ENCODE measurements at places on chromosomes 1 and 21. TPM values are rescaled to one million over a fixed set of nuclear protein-coding genes. Genes with fewer than 3 reads are reported as not detected.
A peak's percentile ranks its signal among the peaks of the same experiment; 100 is the strongest.

DNA sequence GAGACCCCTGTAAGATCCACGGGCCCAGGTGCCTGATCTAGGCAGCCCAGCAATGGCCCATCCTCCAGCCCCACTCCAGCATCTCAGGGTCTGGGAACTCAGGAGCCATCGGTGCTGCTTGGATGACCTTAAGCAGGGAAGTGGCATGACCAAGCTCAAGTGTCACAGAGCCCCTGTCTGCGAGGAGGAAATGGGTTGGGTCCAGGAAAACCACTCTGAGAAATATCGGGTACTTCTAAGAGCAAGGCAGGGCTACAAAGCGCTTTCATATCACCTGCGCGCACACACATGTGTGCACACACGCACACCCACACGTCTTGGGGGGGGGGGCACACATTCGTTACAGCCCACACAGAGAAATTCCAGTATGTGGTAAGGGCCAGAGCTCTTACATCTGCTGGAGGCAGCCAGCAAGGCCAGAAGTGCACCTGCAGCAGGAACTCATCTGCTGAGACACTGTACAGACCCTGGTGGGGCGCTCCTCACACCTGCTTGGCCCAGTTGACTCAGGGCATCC lies 32.6 kb upstream of the SPOCD1 start:
- no peak for DNase-seq

GRCh38 chr1:115302390-115302961 lies 35.6 kb downstream of the NGF start:
- no peak for DNase-seq

- DNase-seq = no peak
Measured at GRCh38 chr1:113091988-113092594, 19.1 kb downstream of the LRIG2 start.

DNA sequence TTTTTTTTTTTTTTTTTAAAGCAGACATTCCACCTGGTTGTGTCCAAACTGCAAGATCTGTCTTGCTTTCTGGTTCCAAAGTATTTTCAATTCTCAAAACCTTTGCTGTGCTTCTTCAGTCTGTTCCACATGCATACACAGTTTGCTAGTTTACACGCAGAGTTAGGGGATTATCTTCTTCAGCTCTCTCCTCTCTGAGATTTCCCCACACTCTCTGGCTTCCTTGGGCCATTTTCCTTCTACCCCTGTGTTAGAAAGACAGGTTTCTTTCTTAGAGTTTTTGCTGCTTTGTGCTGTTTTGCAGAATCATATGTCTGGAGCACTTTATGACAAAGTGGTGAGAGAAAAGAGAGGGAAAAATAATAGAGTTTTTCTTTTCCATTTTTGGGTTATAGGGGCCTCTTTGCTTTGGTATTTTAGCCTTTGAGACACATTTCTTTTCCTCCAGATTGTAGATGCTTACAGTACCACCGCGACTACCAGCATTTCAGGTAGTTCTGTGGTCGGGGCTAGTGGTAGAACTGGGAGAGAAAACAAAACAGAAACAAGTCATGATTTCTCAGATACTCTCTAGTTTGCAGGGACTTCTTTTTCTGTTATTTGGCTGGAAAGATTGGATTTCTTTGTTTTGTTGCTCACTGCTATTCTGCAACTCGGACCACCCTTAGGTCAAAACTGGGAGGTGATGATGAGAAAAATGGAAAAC lies 66.3 kb downstream of the RABGAP1L start:
- no peak for DNase-seq

DNA sequence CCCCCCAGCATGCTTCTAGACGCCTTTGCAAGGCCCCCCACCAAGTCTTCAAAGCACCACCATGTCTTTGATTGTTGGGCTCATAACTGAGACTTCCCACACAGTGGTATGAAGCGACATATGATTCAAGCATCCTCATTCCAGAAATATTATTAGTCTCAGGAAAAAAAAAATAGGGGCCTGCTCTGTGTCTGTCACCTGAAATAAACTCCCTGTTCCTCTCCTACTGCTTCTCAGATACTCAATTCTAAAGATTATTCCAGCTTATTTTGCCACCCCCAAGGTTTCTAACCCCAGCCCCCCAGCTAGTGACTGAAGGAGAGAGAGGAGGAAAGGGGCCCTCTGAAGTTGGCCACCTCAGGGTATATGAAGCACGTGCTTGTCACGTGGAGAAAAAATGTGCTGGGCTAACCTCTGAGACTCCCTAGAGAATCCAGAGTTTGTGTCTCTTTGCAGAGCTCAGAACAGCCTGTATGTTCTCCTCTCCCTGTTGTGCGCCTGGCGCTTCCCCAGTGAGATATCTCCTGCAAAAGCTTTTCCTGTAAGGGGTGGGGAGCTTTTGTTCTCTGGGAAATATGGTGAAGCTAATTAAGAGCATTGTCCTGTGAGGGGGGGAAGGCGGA lies 35.9 kb upstream of the RASAL2 start:
- no peak for DNase-seq

GRCh38 chr1:58881471-58881994 lies 97.7 kb upstream of the JUN start:
- DNase-seq = no peak

- no peak for DNase-seq
Measured at GRCh38 chr21:35345954-35346353, 296.9 kb upstream of the RUNX1 start.

Gene PIGC
- 20.6 TPM for polyA plus RNA-seq

Gene NAV1
- 16.1 TPM for polyA plus RNA-seq

Gene FAM72A
- 8.8 TPM for polyA plus RNA-seq

GRCh38 chr1:167083066-167083665 lies 7.0 kb downstream of the GPA33 start:
- peak; percentile 55 for DNase-seq

Data from SK-N-SH (cell line).